T-helper 2 cell treated with Interferon-gamma antibody and Interleukin-4, amounts not matched to agents 100 ng/mL and 5 ng/mL, for 36 hours (primary cell): ENCODE measurements at places on chromosomes 1 and 21. TPM values are rescaled to one million over a fixed set of nuclear protein-coding genes. Genes with fewer than 3 reads are reported as not detected.

PCBP3 gene
- 5.1 and 5.9 TPM in 2 replicates for total RNA-seq

CRNN gene
- not detected in 2 replicates for total RNA-seq

RASAL2 gene
- total RNA-seq: 0.05 TPM in 1 of 2 replicates, not detected in the other

RXRG gene
- total RNA-seq: not detected in 2 replicates

LRRC7 gene
- total RNA-seq: 0.05 and 0.16 TPM in 2 replicates

CACHD1 gene
- total RNA-seq: 0.09 and 0.11 TPM in 2 replicates

TCP10L gene
- total RNA-seq: 0.70 and 1.2 TPM in 2 replicates

LMNA gene
- 98.8 and 104 TPM in 2 replicates for total RNA-seq

PLA2G2C gene
- total RNA-seq: 0.57 TPM in 1 of 2 replicates, not detected in the other

RCSD1 gene
- total RNA-seq: 176 and 177 TPM in 2 replicates

DONSON gene
- 35.0 and 37.8 TPM in 2 replicates for total RNA-seq

STIL gene
- 36.7 and 40.7 TPM in 2 replicates for total RNA-seq

IVNS1ABP gene
- 97.8 and 108 TPM in 2 replicates for total RNA-seq

KCND3 gene
- not detected in 2 replicates for total RNA-seq

CELA2B gene
- not detected in 2 replicates for total RNA-seq

ZNF496 gene
- total RNA-seq: 8.2 and 10.1 TPM in 2 replicates

PIK3R3 gene
- 3.7 and 5.5 TPM in 2 replicates for total RNA-seq

PBX1 gene
- total RNA-seq: not detected in 2 replicates

ZNF648 gene
- not detected in 2 replicates for total RNA-seq

ILDR2 gene
- 8.5 and 13.6 TPM in 2 replicates for total RNA-seq

SPATA17 gene
- not detected in 2 replicates for total RNA-seq

ZDHHC18 gene
- total RNA-seq: 47.1 and 52.5 TPM in 2 replicates

PTGFRN gene
- 3.1 and 4.3 TPM in 2 replicates for total RNA-seq

FCRLA gene
- total RNA-seq: not detected in 2 replicates

MYOCOS gene
- 0.09 and 0.18 TPM in 2 replicates for total RNA-seq

OBSCN gene
- 21.6 and 23.1 TPM in 2 replicates for total RNA-seq

PDZK1 gene
- 0.27 and 0.36 TPM in 2 replicates for total RNA-seq

DEPDC1 gene
- 24.2 and 24.5 TPM in 2 replicates for total RNA-seq

CNKSR1 gene
- total RNA-seq: 5.9 and 7.2 TPM in 2 replicates
